DMS153 (cell line): ENCODE measurements at places on chromosomes 6 and 20.

- no peak for DNase-seq
Measured at GRCh38 chr6:7939184-7939863, 28.7 kb upstream of the TXNDC5 start.

DNA sequence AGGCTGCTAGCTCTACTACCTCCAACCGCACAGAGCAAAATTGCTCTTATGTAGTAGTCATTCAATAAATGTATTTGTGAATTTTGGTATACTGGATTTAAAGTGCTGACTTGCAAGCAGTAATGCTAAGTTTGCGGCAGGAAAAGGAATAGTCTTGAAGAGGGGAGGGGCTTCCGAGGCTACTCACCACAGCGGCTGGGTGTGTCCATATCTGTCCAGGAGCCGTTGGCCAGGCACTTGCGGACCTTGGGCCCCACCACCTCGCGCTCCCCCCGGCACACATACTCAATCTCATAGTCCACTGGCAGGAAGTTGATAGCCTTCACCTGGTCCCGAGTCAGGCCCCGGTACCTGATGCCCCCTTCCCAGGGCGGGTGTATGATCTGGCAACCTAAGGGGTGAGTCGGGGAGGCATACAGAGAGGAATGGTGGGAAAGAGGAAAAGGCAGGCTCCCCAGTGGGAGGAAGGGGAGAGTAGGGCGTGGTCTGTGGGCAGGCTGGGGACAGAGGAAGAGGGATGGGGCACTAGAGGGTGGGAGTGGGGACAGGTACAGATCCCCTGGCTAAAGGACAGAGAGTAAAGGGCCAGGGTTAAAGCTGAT lies 1.7 kb downstream of the GABBR1 start:
- no peak for DNase-seq

DNA sequence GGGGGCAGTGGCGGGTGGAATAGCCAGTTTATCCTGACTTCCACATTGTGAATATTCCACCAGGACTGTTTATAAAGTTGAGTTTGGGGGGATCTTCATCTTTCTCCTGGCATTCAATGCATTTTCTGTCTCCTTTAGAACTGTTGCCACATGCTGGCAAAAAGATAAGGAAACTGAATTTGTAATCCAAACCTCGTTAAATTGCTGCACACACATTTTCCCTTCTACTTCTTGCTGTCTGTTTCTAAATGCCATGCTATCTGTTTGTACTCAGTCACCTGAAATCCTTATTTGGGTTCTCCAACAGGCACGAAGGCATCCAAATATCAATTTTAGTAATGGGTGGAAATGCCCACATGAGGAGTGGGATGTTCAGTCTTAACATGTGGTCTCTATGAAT lies 180.2 kb upstream of the CCN2 start:
- no peak for DNase-seq

- DNase-seq, result no peak
Measured at GRCh38 chr20:21609221-21609620, 95.4 kb upstream of the NKX2-2 start.

DNA sequence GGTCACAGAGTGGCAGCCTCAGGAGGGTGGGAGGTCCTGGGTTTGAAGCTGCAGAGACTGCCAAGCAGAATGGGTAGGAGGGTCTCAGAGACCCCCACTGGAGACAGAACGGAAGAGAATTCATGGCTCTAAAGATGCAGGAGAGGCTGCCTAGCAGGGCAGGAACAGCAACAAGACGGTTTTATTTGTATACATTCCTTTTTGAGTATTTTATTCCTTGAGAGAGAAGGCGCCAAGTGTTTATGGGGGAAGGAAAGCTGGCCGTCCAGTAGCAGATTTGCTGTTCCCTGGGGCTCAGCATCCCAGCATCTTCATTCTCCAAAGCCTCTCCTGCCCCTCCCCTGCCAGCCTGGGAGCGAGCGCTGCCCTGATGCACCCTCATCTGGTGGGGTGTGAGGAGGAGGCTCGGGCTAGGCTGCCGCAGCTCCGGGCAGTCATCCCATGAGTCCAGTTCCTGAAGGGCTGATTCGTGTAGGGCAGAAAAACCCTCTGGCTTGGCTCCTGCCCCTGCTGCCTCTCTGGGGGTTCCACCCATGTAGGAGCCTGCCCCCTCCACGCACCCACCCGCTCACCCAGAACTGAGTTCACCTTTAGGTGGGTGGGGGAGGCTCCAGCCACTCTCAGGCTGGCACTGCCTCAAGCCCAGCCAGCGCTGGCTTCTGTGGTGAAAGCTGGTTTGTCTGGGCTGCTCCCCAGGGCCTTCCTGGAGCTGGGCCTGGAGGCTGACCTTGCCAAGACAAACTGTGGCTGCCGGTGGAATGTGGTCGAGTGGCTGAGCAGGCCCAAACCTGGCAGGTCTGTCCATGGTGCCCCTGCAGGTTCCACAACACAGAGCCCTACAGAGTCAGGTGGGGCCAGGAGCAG lies 32.4 kb downstream of the CPXM1 start:
- DNase-seq, result peak; percentile 8

- DNase-seq, result no peak
Measured at GRCh38 chr20:59120491-59120890, 43.1 kb upstream of the ZNF831 start.

GRCh38 chr6:4091941-4092340 lies 13.0 kb upstream of the FAM217A start:
- no peak for DNase-seq

GRCh38 chr6:14120546-14120945 lies 3.0 kb downstream of the CD83 start:
- no peak for DNase-seq

- no peak for DNase-seq
Measured at GRCh38 chr6:40552941-40553340, 34.2 kb downstream of the LRFN2 start.

DNA sequence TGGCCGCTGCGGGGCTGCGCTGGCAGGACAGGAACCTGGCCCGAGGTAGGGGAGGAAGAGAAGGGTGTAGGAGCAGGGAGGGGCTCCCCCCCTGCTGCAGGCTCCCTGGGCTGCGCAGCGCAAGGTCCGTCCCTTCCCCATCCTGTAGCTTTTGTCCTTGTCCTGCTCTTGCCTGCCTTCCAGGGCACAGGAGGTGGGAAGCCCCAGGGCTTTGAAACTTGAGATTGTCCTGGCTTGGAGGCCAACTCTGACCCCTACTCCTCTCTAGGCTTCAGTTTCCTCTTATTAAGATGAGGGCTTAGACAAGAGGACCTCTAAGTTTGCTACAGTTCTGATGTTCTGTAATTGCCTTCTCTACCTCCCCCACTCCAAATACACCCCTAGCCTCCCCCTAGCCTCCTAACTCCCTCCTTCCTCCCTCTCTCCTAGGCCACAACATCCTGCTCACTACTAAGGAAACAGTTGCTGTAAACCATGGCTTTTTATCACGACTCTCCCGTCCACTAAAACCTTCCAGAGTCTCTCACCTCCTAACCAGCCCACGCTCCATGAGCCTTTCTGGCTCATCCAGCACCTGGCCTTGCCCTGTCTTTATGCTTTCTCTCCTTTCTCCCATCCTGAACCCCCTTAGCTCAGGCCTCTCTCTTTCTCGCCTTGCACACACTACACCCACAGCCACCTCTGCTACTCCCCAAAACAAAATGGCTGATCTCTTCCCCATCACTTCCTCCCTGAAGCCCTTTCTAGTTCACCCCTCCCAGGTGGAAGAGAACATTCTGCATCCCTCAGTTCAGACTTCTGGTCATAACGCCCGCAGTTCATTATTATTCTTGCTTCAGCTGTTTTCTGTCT lies 10.2 kb downstream of the UNC5CL start:
- DNase-seq, result peak; percentile 18
